Psoas muscle (tissue), 8 donors: ENCODE measurements at places on chromosomes 1 and 21. TPM values are rescaled to one million over a fixed set of nuclear protein-coding genes. Genes with fewer than 3 reads are reported as not detected.
A peak's percentile ranks its signal among the peaks of the same experiment; 100 is the strongest.

EXO1 gene
- 0.17 TPM for polyA plus RNA-seq

ITGB2 gene
- polyA plus RNA-seq: 4.6 TPM

BLACAT1 gene
- not detected for polyA plus RNA-seq

- DNase-seq: no peak
These were observed 108.7 kb downstream of the USH2A start for GRCh38 chr1:216314379-216315095.

- DNase-seq: no peak
These were observed 25.0 kb downstream of the XCL2 start for GRCh38 chr1:168518813-168519212.

DNA sequence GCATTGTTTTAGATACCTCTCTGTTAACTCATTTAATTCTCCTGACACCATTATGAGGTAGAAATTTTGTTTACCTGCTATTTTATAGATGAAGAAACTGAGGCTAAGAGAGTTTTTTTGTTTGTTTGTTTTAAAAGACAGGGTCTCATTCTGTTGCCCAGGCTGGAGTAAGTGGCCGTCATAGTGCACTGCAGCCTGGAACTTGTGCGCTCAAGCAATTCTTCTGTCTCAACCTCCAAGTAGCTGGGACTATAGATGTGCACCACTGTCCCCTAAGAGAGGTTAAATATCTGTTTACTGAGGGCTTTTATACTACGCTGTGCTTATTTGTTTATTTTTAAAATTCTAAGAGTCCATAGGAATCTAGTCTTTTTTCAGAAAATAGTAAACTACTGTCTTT lies 43.7 kb upstream of the CACYBP start:
- DNase-seq: no peak

- DNase-seq: no peak
These were observed 2.0 kb downstream of the PSEN2 start for GRCh38 chr1:226872437-226872836.

- DNase-seq: peak; percentile 91
These were observed 19.3 kb upstream of the SAMD11 start for GRCh38 chr1:904310-904950.

DNA sequence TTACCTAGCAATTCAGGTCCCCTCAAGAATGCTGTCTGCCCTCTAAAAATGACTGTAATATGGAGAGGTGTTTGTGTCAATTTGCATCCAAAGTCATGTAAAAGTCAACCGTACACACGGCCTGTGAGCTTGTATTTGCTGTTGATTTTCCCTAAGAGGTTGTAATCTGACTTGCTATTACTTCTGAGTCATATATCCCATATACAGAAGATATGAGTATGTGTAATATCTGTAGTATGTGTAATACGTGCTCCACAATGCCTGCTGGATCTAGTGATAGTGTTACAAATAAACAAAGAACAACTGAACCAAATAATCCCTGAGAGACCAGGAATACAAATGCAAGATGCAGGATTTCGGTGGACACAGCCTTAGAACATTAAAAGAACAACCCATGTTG lies 1.4 kb upstream of the KCNJ6 start:
- DNase-seq: no peak

DNA sequence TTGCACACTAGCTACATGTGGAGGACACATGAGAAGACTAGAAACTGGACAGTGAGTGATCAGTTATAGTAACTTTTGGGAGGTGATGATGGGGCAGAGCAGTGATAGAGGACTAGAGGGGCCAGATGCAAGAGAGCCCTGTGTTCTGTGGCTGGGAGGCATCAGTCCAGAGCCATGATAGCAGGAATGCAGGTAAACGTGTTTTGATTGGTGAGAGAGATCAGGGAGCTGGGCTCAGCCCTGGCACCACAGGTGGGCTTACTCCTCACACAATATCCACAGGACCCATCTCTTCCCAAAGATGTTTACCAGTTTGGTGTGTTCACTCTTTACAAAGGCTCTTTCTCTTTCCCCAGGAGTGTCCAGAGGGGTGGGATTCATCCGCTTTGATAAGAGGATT lies 86.5 kb downstream of the ELAVL4 start:
- DNase-seq: no peak

- no peak for DNase-seq
These were observed 17.8 kb upstream of the SERTAD4 start for GRCh38 chr1:210214573-210215409.

DNA sequence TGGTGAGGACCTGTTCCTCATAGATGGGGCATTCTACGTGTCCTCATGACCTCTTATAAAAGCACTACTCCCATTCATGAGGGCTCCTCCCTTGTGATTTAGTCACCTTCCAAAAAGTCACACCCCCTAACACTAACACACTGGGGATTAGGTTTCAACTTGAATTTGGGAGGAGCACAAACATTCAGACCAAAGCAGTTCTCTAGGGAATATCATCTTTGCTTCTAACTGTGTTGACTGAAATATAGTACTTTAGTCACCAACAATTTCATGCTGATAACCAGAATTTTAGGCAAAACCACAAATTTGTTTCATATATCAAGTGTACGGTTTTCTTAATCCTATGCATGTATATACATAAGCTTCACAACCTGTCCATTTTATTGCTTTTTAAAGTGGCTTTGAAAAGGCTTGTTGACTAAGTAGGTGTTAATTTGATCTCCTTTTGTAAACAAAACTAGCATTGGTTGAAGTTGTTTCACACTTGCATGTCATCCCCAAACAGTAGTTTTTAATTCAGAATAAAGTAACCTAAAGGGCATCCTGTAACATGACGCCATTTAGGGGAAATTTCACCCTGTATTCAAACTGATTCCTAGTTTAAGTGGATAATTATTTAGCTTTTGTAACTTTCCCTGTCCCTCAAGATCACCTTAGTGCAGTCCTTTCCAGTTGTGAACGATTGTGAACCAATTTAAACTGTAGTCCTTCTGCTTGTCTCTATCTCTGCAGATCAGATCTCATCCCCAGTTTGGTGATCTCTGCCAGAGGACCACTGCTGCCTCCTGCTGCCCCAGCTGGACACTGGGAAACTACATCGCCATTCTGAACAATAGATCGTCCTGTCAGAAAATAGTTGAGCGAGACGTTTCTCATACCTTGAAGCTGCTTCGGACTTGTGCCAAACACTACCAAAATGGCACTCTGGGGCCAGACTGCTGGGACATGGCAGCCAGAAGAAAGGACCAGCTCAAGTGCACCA lies 141.1 kb downstream of the TLR5 start:
- DNase-seq: no peak

GRCh38 chr1:212291505-212292134 lies 6.4 kb downstream of the PPP2R5A start:
- DNase-seq: no peak

- DNase-seq: no peak
These were observed 4.3 kb upstream of the ERI3 start for GRCh38 chr1:44359234-44359935.

- no peak for DNase-seq
These were observed 28.4 kb downstream of the RRP1B start for GRCh38 chr21:43687566-43688399.
